Activated T-cell treated with anti-CD3 and anti-CD28 coated beads, Interleukin-2, amount 50 U/mL, for 72 hours (primary cell): ENCODE measurements at places on chromosomes 16 and 17. TPM values are rescaled to one million over a fixed set of nuclear protein-coding genes. Genes with fewer than 3 reads are reported as not detected.

GRCh38 chr17:37493249-37494027 lies 3.7 kb downstream of the DUSP14 start:
- DNase-seq: no peak

DNA sequence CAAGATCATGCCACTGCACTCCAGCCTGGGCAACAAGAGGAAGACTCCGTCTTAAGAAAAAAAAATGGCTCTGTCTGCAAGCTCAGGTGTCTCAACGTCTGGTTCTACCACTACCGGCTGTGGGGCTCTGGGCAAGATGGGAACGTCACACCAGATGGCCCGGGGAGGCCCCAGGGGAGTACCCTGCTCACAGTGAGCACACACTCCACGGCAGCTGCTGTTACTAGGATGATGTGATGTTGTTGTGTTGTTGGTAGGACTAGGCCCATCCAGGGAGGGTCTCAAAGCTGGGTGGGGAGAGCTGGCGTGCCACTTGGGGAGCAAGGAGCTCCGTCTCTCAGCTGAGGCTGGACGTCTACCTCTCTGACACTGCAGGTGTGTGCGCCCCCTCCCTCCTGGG lies 9.4 kb upstream of the NPTX1 start:
- DNase-seq: no peak

GRCh38 chr17:245611-246010 lies 64.2 kb upstream of the DOC2B start:
- DNase-seq: no peak

GRCh38 chr16:11530171-11530940 lies 56.4 kb downstream of the LITAF start:
- DNase-seq: no peak

DNA sequence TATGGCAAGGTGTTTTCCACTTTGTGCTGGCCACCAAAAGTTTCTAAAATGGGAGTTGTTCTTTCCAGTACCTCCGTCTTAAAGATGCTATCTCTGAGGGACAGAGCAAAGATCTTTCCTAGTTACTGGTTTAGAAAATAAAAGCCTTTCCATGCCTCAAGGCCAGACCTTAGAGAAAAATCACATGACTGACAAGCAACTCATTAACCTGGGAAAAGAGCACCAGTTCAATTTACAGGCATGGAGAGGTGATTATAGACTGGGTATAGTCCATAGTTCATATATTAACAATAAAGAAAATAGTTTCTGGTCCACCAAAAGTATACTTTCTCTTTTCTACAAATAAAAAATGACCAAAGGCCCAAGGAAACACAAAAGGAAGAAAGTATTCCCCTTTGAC lies 230.7 kb downstream of the TOX3 start:
- no peak for DNase-seq

GRCh38 chr16:8961811-8962390 lies 1.8 kb downstream of the USP7 start:
- DNase-seq: no peak

GRCh38 chr16:19991614-19992013 lies 82.1 kb downstream of the GPR139 start:
- no peak for DNase-seq

P3H4 gene
- 3.4 TPM for total RNA-seq

TP53TG3F gene
- not detected for total RNA-seq

CCL3 gene
- 79.6 TPM for total RNA-seq

FAM83G gene
- 11.3 TPM for total RNA-seq
